HFFc6 (cell line): ENCODE measurements at places on chromosomes 16 and 17.

DNA sequence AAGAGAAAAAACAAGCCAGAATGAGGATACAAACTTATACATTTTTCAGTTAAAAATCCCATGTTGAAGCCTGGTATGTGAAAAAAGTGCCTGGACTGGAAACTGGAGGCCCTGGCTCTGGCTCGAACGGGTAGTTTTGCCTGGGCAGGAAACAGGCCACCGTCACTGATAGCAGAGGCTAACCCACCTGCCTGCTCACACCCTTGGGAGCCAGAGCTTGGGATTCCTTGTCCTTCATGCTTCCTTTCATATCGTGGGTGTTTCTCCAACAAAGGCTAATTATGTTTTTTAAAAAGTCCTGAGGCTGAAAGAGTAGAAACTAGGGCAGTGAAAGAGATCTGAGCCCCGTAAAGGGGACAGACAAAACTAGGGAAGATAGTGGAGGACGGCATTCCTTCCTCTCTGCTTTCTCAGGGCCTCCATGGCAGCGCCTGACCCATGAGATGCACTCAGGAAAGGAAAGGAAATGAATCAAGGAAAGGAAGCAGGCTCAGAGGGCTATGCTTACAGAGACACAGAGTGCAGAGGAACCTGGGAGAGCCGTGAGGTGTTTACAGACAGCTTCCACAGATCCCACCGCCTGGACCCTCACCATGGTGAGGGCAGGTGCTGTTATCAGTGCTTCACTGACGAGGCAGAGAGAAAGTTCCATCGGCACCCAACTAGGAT lies 138.1 kb downstream of the PARN start:
- no peak for DNase-seq

GRCh38 chr16:24098896-24099295 lies 157.2 kb upstream of the CACNG3 start:
- DNase-seq, result no peak

DNA sequence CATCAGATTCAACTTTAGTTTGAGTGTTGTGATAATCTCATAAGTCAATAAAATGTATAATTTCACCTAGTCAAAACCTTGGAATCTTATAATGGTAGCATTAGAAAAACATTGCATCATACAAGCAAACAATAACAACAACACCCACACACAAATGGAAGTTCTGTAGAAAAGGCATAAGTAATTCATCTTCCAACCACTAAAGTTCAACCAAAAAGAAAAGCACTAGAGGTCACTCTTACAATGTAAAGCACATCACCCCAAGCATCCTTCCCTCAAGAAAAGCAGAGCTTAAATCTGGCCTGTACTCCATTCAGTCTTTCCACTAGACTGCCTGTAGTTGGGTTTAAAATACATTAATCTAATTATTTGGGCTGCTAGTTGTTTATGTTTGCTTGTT lies 1.8 kb downstream of the CNTNAP4 start:
- no peak for DNase-seq

DNA sequence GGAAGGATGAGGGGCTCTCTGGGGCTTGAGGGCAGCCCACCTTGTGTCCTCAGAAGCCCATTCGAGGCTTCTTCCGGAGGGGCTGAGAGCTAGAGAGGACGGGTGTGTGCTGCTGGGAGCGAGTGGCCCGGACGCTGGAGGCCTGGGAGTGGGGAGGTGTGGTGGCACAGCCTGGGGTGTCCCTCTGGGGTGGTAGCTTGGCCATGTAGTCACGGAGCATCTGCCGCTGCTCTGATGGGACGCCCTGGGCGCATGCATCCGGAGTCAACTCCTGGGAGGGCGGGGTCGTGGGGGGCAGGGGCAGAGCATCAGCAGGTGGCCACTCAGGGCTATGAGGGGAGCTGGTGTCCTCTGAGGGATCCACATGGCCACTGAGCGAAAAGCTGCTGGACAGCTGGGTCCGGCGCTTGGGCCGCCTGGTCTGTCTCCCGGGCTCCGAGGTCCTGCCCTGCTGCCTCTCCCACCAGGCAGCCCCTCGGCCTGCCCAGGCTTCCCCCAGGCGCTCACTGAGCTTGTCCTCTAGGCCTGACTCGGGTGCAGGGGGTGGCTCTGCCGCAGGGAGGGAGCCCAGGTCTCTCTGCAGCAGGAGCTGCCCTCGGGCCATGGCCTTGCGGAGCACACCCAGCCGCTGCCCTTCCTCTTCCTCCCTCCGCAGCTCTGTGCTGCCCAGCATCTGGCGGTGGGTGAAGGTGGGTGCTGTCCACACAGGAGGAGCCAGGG lies 7.8 kb downstream of the TAF1C start:
- DNase-seq, result no peak

GRCh38 chr16:78629173-78629572 lies 529.7 kb downstream of the WWOX start:
- DNase-seq, result no peak

GRCh38 chr17:78118801-78119241 lies 9.7 kb downstream of the TMC6 start:
- DNase-seq, result no peak
